ENCODE measurements at places on chromosomes 12 and 14.
A peak's percentile ranks its signal among the peaks of the same experiment; 100 is the strongest.

- DNase-seq, result peak; percentile 40
These were observed 76.6 kb upstream of the GZMB start for GRCh38 chr14:24710403-24711112.

GRCh38 chr12:94805749-94806529, 155.6 kb upstream of the TMCC3 start:
- no peak for DNase-seq

DNA sequence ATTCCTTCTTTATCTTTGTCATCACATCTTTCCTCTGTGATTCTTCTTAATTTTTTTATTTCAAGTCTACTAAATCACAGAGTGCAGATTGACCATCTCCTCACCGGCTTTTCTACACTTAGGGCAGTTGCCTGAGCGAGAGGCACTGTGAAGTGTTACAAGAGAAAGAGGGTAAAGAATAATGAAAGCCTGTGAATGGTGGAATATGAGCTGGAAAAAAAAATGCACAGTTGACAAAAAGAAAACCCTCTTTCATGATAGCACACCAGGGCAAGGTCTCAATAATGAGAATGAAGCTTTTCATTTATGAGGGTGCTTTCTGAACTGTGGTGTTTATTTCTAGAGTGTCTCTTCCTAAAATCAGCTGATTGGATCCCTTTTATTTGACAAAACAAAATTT, 106.2 kb upstream of the PDE3A start:
- no peak for DNase-seq

DNA sequence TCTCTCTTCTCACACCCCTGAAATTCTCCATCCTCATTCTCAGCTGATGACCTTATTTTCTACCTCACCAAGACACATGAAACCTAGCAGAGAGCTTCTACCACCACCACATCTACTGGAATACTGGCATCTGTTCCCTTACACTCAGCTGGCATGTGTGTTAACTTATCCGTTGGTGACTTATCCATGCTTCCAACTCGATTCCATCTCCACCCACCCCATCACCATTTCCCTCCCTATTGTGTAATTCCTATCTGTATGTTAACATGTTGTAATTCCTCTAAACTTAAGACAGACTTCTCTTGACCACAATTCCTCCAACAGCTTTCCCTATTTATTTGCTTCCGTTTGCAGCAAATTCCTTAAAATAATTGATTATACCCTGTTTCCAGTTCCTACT, 15.4 kb downstream of the C1S start:
- no peak for DNase-seq

- no peak for DNase-seq
These were observed 111.2 kb upstream of the SLC38A2 start for GRCh38 chr12:46483572-46484395.

GRCh38 chr12:9509464-9510161, 98.1 kb downstream of the KLRB1 start:
- DNase-seq, result no peak

GRCh38 chr12:6700646-6701051, at the start of gene PIANP:
PIANP (minus strand) TSS chr12:6700815; CDS start chr12:6698061, 2,754 bp downstream.
- DNase-seq, result peak; percentile 42

DNA sequence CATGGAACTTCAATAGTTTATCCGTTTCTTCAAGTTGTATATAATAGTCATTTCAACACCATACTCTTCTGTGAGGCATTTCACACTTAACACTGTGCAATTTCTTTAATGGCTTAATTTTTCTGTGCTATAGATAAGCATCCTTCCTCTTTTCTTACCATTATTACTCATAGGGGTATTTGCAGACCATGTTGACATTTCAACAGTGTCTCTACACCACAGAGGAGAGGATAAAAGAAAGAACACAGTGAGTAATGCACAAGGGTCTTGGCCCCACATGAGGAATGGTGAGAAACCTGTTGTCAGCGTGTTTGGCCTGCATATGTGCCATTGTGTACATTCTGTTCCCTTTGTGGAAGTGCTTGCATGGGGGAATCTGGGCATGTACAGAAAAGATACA, 421.5 kb upstream of the MDGA2 start:
- no peak for DNase-seq

- no peak for DNase-seq
These were observed 1752.4 kb upstream of the FLRT2 start for GRCh38 chr14:83777516-83777915.

- DNase-seq, result no peak
These were observed 12.7 kb downstream of the NGDN start for GRCh38 chr14:23481979-23482822.

- DNase-seq, result no peak
These were observed 99.2 kb downstream of the RMST start for GRCh38 chr12:97561619-97562290.

DNA sequence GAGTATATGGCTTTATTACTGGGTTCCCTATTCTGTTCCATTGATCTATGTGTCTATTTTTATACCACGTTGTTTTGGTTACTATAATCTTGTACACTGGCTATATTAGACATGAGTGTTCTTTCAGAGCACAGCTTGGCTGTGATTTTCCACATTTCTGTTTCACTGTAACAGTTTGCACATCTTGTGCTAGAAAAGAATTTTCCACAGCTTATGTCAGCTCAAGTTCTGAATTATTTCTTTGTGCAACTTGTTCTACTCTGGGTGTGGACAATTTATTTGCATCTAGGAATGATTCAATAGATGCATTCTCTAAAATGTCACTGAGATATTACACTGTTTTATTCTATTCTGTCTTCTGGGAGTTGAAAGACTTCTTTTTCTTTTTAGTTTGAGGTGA, 28.4 kb upstream of the OR5AU1 start:
- DNase-seq, result no peak

Measured in activated CD4-positive, alpha-beta T cell treated with anti-CD3 and anti-CD28 coated beads for 4 hours (primary cell).